Stimulated activated CD4-positive, alpha-beta T cell treated with anti-CD3 and anti-CD28 coated beads, TNF-alpha, amount 100 ng/mL, for 1 hour (primary cell): ENCODE measurements at places on chromosomes 1 and 21.

DNA sequence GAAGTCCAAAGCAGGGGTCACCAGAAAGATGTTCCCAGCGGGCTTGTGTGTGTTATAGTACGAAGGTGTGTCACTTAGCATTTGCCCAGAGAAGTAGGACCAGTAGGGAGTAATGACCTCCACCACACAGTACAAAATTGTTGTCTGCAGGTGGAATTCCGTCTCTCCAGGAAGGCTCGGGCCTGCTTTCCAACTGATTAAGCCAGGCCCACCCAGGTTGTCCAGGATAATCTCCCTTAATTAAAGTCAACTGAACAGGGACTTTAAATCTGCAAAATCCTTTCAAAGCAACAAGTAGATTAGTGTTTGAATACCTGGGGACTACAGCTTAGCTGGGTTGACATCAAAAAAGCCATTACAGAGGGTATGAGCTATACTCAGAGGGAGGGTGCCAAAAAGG lies 131.3 kb downstream of the BACH1 start:
- DNase-seq: no peak

GRCh38 chr1:158689110-158689509 lies 2.6 kb upstream of the SPTA1 start:
- no peak for DNase-seq

GRCh38 chr21:46636550-46637285 lies 1.2 kb downstream of the PRMT2 start:
- no peak for DNase-seq

DNA sequence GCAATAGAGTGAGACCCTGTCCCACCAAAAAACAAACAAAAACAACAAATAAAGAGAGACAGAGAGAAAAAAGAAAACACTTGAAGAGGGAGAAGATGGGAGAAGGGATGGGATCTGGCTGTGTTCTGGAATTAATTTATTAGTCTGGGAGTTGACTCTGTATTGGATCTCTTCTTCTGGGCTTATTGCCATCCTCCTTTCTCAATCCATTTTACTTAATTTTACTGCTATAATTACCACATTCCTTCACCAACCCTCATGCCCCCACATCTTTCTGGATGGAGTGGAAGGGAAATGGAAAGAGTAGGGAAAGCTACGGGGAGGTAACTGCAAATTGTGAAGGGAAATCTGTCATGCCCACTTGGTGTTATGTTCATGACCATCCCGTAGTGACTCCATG lies 42.9 kb downstream of the FMN2 start:
- no peak for DNase-seq

DNA sequence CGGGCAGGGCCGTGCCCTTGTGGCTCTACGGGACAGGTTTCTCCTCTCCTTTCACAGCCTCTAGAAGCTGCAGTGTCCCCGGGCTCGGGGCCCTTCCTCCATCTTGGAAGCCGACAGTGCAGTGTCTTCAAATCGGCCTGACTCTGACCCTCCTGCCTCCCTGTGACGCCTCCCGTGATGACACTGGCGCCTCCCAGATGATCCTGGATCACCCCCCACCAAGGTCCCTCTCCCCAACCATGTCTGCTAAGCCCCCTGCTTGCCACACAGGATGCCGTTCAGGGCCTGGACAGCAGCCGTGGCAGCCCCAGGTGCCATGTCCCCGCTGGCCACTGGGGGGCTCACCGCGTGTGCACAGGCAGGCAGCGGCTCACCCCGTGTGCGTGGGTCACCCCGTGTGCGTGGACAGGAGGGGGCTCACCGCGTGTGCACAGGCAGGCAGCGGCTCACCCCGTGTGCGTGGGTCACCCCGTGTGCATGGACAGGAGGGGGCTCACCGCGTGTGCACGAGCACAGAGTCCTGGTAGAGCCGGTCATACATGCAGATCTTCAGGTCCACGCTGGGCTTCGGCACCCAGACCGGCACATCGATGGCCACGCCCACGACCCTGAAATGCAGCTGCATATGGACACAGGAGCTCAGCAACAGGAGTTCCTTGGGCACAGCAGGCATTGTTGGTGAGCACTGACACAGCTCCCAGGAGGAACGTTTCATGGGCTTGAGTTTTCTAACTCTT lies 24.9 kb upstream of the TMEM52 start:
- no peak for DNase-seq
